Left renal pelvis (tissue), 4 donors: ENCODE measurements at places on chromosomes 12 and 14.

- no peak for DNase-seq
Observed at GRCh38 chr14:57746563-57746962, 119.3 kb downstream of the SLC35F4 start.

DNA sequence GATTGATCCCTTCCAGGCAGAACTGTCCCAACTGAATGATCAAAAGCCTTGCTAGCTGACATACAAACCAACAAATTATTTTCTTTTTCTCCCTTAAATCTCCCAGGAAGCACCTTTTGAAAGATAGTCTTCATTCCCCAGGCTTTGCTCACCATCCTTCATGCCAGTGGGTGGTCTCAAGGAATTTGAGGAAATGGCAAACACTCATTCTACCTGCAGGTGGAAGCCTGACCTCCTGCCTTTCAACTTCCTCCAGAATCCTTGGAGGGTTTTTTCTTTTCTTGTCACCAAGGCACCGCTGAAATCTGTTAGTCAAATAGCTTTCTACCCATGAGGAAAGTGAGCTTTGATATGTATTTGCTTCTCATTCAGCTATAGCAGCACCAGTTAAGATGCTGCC lies 128.5 kb downstream of the WIF1 start:
- no peak for DNase-seq

DNA sequence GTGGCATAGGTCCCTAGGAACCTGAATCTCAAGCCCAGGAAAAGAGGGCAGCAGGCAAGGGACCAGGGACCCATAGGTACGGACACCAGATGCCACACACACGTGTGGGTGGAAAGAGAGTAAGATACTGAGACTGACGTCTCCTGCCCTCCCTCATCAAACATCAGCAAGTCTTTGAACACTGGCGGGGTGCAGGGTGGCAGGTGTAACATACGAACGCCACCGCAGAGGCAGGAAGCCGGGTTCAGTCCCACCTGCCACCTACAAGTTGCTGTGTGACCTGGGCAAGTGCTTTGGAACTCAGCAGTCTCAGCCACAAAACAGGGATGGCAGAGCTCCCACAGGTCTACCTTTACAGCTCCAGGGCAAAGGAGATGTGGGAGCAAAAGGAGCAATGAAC lies 11.1 kb downstream of the ACTN1 start:
- no peak for DNase-seq

GRCh38 chr14:79809849-79810612 lies 401.3 kb downstream of the DIO2 start:
- no peak for DNase-seq

DNA sequence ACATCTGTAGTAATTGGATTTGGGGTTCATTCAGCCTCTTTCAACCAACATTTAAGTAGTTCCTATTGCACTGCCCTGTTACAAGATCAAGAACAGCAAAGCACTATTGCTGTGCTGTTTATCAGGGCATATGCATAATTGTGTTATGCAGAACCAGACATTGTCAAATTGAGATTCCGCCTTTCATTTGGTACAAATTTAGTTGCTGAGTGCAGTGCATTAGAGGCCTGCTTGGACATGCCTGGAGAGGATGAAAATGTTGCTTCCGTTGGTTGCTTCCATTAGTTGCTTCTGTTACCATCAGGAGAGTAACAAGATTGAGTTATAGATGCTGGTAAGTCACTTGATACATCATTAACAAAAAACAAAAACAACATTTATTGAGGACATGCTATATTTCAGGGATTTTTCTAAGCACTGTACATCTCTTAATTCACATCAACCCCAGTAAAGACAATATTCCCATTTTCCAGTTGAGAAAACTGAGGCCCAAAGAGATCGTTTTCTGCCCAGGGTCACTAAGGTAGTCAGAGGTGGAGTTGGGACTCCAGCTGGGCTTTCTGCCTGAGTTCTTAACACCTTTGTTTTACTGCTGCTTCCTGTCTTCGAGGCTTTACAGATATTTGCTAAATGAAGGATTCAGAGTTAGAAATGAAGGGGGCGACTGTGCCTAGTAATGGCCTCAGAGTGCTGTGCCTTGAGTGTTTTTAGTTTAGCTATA lies 79.3 kb downstream of the PPP2R5C start:
- DNase-seq = no peak

DNA sequence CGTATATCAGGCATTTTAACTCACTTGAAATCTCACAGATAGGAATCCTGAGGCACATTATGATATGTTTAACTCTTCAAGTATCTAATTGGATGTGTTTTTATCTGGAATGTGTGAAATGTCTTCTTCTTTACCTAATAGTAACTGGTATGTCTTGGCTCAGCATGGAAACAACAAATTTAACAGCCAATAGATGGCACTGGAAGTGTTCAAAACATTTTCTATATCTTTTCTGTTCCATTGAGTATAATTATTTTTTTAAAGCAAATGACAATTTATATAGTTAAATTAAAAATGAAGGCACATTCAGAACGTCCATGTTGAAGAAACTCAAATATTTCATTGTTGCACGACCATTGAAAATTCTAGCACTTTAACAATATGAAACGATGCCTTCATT lies 164.6 kb upstream of the SLC16A7 start:
- no peak for DNase-seq

- DNase-seq = no peak
Observed at GRCh38 chr14:81633496-81633895, 99.8 kb upstream of the SEL1L start.

- no peak for DNase-seq
Observed at GRCh38 chr12:127178052-127178451, 1088.9 kb upstream of the TMEM132C start.

DNA sequence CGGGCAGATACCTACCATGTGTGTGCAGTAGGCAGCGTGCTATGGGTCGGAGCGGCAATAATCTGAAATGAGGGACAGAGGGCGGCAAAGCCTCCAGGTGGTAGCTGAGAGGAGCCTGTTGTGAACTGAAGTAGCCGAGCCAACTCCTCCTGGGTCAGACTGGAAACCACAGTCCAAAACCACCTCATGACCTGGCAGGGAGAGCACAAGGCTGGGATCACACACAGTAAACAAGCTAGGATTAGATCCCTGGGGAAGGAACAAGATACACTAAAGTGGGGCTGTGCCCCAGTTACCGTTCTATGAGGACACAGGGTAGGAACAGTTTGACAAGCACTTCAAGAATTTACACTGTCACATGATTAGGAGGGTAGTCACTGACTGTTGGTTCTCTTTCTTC lies 49.0 kb downstream of the AREL1 start:
- DNase-seq = no peak

GRCh38 chr12:118315821-118316220 lies 56.9 kb downstream of the TAOK3 start:
- DNase-seq = no peak

DNA sequence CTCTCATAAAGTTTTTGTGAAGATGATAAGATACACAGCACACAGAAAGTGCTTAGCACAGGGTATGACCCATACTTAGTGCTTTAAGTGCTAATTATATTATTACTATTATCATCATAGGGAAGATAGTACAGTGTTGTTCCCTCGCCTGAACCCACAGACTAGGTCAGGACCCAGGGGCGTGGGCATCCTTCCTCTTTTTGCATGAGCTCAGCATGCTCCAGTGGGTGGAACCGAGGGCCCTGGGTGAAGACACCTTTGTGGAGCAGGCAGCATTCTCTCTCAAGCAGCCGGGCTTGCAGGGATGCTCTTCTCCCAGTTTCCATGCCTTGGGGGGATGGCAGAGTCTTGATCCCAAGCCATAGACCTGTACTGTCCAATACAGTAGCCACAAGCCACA lies 34.8 kb downstream of the CRACR2A start:
- DNase-seq = no peak

GRCh38 chr14:80906946-80907345 lies 34.6 kb downstream of the CEP128 start:
- no peak for DNase-seq

DNA sequence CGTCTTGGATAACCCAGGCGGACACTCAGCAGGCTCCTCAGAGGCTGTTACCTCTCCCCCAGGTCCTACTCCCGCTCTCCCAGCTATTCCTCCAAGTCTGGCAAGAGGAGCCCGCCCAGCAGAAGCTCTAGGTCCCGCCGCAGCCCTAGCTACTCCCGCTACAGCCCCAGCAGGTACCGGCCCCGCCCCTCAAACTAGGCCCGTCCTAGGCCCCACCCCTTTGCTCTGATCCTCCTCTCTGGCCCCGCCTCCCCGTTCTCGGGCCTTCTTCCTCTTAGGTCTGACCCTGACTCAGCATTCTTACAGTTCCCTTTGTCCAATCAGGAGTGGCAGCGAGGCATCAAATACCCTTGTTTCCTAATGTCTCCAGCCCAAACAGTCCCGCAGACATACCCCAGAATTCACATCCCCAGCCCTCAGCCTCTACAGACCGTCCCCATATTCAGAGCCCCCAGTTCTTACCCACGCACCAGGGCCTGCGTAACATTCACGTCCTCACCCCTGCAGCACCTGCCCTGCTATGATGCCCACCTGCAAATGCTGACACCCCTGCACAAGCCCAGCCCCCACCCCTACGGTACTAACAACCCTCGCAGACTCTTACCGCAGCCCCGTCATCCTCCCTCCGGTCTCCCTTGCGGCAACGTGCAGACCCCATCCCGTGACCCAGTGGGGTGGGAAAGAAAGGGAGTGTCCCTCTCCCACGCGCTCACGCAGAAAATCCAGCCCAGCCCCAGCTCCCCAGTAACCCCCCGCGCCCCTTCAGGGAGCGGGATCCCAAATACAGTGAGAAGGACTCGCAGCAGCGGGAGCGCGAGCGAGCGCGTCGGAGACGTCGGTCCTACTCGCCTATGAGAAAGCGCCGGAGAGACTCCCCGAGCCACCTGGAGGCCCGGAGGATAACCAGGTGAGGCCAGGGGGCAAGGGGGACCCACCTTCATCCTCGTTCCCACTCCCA lies 25.0 kb upstream of the HSPB8 start:
- no peak for DNase-seq

GRCh38 chr14:84432676-84433075 lies 1097.3 kb upstream of the FLRT2 start:
- DNase-seq = no peak

GRCh38 chr14:31971612-31972011 lies 105.5 kb upstream of the ARHGAP5 start:
- DNase-seq = no peak

- DNase-seq = no peak
Observed at GRCh38 chr12:13957576-13957975, 23.8 kb downstream of the GRIN2B start.

DNA sequence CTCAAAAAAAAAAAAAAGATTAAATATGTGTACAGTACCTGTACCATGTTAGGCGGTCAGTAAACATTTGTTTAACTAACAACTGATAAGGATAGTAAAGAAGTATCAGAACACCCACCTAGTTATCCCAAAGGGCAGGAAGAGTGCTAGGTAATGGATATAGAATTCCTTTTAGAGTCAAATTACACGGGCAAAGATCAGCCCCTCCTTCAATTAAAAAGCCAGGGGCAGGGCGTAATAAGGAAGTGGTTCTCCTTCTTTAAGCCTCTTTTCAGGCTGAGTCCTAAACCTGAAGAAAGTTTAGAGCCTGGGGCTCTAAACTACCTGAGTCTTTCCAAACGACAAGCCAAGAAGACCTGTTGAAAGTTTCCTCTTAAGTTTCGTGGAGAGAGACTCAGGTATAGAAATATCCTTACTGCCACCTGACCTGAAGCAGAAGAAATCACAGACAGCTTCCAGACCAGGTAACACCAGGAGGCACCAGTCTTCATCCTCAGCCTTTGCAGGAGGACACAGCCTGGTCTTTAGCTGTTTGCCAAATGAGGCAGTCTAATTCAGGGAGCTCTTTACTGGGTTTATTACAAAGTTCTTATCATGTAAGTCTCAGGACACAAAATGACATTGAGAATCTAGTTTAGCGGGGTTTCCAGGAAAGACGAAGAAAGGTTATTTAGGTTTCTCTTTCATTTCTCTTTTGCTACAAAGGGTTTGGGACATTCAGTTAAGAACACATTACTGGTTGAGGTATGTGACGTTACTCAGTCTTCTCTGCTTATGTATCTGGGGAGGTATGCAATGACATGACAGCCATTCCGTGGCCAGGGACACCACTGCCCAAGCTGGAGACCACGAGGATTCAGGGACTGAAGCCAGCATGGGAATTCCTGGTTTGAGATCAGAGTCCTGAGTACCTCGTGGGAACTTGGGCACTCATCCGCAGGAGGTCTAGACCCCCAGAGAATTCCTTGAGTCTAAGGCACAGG lies at the start of gene BCL2L14:
Gene BCL2L14, plus strand, starts transcription at position 266 of the 983 bp plus-strand sequence. CDS start 8,367 bp downstream, outside the sequence.
- DNase-seq = no peak

DNA sequence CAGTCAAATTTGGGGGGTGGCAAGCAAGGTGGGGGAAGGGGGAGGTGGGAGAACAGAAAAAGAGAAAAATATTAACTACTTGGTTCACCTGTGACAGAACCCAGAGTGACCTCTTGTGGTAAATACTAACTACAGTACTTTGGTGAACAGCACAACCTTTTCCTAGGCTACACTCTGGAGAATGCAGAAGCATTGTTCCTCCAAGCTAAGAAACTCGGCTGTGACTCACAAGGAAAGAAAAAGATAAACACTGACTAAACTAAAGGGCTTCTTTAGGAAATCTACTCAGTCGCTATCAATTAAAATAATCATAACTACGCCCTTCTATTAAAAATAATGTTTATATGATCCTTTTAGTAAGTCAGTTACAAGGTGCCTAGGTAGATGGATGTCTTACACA lies 5.4 kb downstream of the KCNH5 start:
- DNase-seq = no peak

DNA sequence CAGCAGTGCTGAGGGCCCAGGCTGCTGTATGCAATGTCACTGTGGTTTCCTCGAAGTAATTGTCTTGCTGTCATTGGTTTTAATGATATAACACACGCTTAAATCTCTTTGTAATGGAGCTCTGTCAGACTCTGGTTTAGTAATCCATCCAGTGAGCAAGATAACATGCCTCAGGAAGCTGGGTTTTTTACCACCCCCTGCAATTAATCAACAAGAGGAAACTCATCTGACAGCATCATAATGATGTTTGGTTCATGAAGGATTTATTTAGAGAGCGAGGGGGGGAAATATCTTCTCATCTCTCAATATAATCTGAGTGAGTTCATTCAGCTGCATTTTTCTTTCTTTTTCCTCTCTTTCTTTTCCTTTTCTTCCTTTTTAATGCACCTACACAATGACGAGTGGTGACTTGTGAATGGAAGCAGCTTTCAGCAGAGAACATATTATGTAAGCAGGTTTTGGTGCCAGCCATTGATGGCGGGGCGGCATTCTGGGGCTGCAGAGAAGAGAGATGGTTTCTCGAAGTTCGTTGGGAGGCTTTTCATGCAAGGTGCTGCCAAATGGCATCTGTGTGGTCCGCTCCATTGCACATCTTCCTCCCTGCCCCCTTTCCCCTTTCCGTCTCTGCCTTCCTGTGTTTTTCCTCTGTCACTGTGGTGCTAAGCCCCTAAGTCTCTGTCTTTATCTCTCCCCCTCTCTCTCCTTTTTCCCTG lies 6.7 kb downstream of the RPH3A start:
- DNase-seq = no peak

GRCh38 chr14:104424406-104425072 lies 155.0 kb upstream of the C14orf180 start:
- DNase-seq = no peak

- no peak for DNase-seq
Observed at GRCh38 chr12:19120795-19121194, 8.7 kb upstream of the PLEKHA5 start.
